ENCODE measurements at places on chromosomes 11 and 22. TPM values are rescaled to one million over a fixed set of nuclear protein-coding genes. Genes with fewer than 3 reads are reported as not detected.

GRCh38 chr22:26023104-26023775 lies 146.0 kb upstream of the SEZ6L start:
- no peak for DNase-seq

DNA sequence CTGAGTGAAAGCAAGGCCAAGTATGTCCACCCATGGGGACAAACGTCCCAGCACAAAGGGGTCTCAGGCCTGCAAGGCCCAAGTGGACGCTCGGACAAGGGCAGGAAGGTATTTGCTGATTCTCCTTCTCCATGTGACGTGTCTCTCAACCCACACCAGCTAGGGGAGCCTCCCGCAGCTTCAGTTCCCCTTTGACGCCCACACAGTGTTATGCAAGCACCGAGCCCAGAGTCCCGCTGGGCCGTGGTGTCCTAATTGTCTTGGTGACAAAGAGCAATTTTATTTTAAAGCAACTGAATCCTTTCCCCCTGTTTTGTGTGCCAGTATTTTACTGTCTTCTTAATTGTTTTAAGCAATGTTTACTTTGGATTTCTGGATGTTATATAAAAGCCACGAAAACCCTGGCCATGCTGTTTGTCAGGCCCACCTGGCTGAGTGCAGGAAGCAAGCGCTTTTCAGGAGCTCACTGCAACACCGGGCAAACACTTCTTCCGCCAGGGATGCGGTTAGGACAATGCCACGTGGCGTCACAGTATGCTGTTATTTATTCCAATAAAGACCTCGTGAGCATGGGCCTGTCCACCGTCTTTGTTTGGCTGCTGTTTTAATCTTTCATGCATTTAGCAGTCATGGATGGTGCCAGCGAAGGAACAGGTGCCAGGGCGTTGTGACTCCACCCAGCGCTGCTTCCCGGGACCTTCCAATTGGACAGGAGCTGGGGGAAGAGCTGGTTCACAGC lies 8.2 kb upstream of the PARVG start:
- DNase-seq: no peak

- DNase-seq: no peak
These were observed 59.7 kb upstream of the PITPNB start for GRCh38 chr22:27978802-27979201.

Gene NLRP6
- 0.57 TPM for total RNA-seq

GRCh38 chr11:31828217-31828616 lies 17.1 kb upstream of the PAX6 start:
- DNase-seq: no peak

GRCh38 chr11:103659206-103659618 lies 377.2 kb upstream of the DDI1 start:
- no peak for DNase-seq

DNA sequence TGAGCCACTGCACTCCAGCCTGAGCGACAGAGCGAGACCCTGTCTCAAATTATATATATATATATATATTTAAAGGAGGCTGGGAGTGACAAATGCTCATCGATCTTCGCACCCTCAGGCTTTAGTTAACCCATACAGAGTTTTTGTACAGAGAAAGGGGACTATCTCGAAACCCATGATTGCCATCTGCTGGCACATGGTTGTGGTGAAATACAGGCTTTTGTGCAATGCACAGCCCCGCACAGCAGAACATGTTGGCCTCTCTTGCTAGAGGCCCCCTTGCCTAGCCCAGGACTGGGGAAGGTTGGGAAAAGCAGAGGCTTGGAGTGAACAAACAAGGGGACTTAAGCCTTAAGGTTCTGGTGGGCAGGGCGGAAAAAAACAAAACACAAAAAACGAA lies 3.6 kb downstream of the MYBPC3 start:
- peak; percentile 41 for DNase-seq

Gene RAB1B
- total RNA-seq: 114 TPM

DNA sequence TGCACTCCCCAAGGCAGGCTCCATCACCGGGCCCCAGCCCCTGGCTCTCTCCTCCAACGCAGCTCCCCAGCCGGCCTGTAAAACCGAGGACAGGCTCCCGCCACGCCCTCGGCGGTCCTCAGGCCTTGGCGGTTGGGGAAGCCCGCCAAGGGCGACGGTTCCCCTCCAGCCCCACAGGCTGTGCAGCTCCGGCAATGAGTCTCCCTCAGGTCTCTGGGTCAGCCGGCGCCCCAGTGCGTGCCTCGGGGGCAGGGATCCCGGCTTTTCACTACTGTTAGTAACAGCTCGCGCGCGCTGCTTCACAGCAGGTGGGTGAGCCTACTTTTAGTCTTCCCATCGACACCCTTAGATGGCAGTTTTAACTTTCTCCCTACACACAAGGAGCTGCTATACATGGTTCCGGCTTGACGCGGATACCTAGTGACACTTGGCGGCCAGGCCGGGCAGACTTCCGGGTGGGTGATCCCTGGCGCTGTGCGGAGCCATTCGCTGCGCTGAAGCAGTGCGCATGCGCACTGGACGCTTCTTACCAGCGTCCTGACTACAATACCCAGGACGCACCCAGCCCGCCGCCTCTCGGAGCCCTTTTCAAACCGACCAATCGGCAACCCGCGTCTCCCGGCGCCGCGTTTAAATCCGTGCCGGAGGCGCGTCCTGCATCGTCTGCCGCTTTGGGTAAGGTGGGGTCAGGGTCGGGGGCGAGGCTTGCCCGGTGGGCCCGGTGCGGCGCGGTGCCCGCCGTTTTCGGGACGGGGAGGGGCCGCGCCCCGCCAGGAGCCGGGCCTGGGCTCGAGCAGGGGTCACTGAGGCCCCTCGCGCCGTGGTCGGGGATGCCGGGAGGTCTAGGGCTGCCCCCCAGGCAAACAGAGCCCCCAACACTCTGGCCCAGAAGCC lies at the start of gene GTSE1:
GTSE1 (plus strand) TSS at position 614 of the 894 bp plus-strand sequence. CDS start 531 bp downstream, outside the sequence.
- DNase-seq: peak; percentile 99

Gene XKR3
- total RNA-seq: not detected

Gene OSM
- 13.8 TPM for total RNA-seq

DNA sequence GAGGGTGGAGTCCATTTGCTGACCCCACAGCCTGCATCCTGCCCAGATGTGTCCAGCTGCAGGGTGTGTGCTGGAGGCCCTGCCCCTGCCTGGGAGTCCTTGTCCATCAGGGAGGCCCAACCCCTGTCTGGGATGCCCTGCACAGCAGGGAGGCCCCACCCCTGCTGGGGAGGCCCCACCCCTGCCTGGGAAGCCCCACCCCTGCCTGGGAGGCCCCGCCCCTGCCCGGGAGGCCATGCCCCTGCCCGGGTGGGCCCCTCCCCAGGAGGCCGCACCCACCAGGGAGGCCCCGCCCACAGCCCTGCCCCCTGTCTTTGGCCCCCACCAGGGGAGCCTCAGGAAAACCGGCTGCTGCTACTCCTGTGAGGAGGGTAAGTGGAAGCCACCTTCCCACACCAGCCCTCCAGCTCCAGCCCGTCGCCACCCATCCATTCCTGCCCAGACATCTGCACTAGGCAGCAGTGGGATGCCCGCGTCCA lies 37.2 kb downstream of the MUC5B start:
- peak; percentile 79 for DNase-seq

DNA sequence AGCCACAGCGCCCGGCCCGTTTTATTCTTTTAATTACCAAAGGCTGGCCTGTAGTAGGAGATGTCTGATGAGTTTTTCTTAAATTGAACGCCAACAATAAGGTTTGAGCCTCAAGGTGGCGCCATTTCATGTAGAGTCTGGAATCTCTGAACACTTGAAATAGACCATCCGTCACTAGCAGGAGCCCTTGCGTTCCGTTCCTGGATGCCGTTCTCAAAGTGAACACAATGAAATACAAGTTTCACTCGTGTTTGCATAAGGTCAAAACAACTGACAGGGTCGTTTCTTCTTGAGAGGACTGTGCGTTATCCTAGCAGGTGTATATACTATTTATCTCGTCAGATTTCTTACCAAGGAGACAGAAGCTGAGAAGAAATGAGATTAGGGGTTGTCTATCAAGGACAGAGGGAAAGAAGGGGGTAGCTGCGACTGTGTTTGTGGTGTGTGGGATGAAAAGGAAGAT lies 18.7 kb upstream of the SCGB1D1 start:
- DNase-seq: peak; percentile 89

DNA sequence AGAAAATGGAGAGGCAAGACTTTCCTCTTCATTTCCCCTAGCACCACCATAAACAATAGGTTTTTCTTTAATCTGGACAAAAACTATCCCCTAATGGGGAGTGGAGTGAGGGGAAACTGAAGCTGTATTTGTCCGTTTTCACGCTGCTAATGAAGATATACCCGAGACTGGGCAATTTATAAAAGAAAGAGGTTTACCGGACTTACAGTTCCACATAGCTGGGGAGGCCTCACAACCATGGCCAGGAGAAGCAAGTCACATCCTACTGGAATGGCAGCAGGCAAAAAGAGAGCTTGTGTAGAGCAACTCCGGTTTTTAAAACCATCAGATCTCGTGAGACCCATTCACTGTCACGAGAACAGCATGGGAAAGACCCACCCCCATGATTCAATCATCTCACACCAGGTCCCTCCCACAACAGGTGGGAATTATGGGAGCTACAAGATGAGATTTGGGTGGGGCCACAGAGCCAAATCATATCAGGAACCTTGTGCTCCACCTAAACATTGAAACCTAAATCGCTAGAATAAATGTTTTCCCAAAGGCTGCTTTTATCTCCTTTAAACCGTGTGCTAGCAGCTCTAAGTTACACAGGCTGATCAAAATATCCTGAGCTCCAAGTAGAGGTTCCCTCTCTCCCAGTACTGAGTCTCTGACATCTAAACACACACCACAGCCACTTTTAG lies 4.3 kb downstream of the UBQLN3 start:
- no peak for DNase-seq

DNA sequence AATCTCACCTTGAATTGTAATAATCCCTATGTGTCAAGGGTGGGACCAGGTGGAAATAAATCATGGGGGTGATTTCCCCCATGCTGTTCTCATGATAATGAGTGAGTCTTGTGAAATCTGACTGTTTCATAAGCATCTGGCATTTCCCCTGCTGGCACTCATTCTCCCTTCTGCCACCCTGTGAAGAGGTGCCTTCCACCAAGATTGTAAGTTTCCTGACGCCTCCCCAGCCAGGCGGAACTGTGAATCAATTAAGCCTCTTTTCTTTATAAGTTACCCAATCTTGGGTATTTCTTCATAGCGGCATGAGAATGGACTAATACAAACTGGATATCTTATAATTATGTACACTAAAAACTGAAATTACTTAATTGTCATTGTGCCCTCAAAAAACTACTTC lies 189.2 kb upstream of the API5 start:
- no peak for DNase-seq

Gene RAB6A
- total RNA-seq: 57.9 TPM

GRCh38 chr11:126048197-126048596 lies 14.5 kb downstream of the CDON start:
- no peak for DNase-seq

GRCh38 chr11:99932684-99933083 lies 754.4 kb upstream of the ARHGAP42 start:
- DNase-seq: no peak

DNA sequence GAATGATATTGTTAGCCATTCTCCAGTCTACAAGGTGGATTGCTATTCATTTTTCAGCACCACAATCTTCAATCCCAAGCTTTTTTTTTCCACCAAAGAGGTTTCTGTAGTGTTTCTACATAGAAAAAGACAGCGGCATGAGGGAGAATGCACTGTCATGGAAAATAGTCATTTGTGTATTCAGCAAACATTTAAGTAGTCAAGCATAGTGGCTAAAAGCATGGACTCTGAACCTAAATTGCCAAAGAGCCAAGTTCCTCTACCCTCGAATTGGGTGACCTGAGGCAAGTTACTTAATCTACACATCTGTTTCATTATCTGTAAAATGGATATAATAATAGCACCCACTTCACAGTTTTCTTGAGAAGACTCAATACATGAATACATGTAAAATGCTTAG lies 14.2 kb downstream of the GAS2 start:
- DNase-seq: no peak

DNA sequence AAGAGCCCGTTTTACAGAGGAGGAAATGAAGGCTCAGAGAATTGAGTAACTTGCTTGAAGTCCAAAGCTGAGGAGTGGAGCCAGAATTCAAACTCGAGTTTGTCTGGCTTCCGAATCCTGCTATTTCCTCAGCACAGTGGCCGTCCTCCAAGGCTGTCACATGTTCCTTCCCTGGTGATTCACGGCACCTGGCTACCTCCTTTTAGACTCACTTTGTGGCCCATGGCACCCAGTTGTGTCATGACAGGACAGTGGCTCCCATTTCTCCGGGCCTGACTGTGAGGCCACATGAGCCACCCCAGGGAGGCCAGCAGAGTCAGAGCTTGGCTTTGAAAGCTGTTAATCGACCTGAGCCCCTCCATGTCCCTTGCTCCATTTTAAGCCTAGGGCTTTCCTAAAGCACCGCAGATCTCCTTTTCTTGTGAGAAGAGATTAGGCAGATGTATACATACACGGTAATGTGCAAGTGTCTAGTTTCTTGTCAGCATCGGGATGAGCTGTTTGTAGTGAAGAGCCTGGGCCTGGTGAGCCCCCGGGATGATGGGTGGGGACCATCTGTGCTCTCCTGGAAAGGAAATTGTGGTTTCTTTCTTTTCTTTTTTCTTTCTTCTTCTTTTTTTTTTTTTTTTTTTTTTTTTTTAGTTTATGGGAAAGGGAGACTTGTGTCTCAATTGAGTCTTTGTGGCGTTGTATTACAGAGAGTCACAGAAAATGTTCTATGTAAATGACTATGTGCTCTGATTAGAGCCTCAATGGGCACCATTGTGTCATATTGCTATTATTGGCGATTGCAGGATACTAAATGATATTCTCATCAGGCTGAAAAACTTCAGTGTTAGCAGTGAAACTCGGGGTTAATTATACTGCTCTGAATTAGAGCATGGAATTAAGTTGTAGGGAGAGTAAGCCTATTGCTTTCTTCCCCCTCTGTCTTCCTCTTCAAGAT lies 54.8 kb downstream of the PTPRJ start:
- no peak for DNase-seq

Gene FJX1
- 0.69 TPM for total RNA-seq

- no peak for DNase-seq
These were observed 157.3 kb downstream of the MPPED1 start for GRCh38 chr22:43569111-43569510.

Gene OR6A2
- total RNA-seq: 0.25 TPM

DNA sequence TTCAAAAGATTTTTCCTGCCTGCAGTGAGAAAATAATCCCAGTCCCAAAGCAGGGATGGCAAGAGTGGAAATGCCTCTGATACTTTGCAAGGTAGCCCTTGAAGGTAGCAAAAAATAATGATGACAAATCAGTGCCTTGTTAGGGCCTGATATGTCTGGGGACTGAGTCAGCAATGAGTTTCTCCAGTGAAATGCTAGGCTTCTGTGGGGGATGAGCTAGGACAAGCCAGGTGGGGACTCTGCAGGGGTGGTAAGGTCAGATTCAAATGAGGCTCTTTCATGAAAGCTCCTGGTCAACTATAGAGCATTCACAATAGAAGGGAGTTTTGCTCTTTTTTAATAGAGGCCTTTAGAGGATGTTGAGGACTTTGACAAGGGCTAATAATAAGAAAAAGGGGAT lies 77.7 kb downstream of the ME3 start:
- no peak for DNase-seq

DNA sequence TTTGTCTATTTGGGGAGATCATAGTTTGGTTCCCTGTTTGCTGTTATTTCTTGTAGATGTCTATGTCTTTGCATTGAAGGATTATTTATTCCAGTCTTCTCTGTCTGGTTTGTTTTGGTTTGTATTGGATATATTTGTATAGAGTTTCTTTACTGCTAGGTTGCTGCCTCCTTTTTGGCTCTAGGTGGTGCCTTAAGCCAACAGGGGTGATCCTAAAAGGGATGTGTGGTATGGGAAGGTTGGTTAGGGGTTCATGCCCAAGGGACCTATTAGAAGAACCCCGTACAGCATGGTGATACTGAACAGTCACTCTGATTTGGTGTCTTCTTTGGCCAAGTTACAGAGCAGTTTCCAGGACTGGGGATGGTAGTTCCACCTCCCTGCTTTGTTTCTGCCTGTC lies 36.4 kb upstream of the PGR start:
- DNase-seq: no peak

Data from activated CD4-positive, alpha-beta T cell treated with anti-CD3 and anti-CD28 coated beads for 36 hours (primary cell).